ENCODE measurements at places on chromosomes 5 and 9.

- DNase-seq, result peak; percentile 44
Measured at GRCh38 chr5:96381526-96381925, 51.5 kb downstream of the PCSK1 start.

DNA sequence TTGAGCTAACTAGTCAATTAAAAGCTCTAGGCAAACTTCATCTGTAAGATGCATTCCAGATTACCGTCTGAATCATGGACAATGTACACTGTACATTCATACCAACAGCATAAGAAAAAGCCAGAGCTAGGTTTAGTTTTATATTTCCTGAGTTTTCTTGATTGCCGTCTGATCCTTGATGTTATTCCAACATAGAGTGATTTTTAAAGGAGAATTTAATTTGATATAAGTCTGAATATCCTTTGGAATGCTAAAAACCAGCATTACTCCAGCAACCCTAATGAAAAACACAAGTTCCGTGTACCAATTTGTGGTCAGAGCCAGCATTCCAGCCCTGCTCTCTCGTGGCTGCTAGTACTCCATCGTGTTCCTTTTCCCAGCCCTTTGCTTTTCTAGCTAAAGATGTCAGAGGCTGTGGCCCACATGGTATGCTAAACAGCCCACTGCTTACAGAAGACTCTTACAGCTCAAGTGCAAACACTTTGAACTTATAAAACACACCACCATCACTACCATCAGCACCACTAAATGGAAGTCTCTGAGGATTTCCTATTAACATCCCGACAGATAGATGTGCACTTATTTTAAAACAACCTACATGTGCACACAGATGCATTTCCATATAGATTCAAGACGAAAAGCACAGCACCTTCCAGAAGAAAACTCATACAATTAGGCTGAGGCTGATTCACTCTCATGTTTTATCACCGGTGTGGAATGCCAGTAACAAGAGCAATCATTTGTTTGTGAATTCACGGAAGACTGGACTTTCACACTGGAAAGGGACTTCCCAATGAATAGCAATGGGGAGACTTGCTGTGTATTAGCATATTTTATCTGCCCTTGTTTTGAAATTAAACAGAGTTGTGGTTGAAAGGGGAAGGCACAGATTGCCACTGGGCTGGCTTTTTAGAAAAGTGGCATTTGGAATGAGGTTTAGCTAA lies 246.9 kb upstream of the GAS1 start:
- no peak for DNase-seq

DNA sequence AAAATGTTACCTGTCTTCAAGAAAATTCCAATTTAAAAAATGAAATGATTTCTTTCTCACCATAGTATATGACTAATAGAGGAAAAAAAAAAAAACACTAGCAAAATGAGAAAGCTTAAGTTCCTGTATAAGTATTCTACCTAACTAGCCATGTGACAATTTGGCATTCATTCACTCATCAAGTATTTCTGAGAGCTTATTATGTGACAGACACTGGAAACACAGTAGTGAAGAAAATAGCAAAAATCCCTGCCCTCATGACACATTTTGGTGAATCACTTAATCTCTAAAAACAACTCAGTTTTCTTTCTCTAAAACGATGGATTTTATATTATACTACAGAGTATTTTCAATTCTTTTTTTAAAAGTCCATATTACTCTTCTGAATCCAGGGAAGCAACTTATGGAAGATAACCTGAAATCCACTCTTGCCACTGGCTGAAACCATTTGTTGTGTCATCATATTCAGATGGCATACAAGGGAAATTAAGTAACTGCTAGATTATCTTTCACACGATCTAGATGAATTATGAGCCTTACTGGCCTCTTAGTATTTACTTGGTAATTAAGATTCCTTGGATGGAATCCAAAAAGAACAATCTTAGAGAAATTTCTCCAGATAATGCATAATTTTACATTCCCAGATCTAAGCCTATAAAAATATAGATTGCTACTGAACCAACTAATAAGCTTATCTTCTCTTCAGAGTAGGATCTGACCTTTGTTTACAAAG lies 5.5 kb downstream of the PTBP3 start:
- no peak for DNase-seq

DNA sequence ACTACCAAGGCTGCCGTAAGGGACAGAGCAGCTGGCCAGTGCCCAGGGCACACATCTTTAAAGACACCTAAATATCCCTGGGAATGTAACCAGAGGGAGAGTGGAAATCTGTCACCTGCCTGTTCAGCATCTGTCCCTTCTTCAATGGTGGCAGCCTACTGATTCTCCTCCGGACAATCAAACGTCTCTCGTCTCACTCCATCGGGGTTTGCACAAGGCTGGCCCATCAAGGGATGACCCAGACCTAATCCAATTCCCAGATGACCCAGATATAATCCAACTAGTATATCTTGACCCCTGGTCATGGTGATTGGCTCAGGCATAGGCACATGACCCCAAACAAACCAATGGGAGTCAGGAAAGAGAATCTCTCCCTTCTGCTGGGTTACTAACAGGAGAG lies 93.5 kb downstream of the HRH2 start:
- DNase-seq, result no peak

GRCh38 chr5:24365406-24365805 lies 279.4 kb downstream of the CDH10 start:
- DNase-seq, result no peak

DNA sequence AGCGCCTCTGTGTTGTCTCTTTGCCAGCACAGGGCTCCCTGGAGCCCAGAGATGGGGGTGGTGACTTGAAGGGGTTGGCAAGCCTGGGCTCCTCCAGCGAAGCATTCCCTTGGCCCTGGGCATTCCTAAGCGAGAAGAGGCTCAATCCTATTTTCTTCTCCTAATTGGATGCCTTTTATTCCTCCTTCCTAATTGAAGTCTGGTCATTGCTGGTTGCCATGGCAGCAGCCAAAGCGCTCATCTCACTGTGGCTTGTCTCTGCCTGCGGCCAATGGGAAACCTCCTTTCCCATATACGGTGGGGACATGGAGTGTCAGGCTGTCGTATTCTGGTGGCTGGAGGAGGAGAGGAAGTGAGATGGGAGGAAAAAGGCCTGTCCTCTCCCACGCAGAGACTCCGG lies 52.3 kb upstream of the RARS1 start:
- no peak for DNase-seq

- DNase-seq, result no peak
Measured at GRCh38 chr9:98520221-98520960, 188.3 kb downstream of the GABBR2 start.

DNA sequence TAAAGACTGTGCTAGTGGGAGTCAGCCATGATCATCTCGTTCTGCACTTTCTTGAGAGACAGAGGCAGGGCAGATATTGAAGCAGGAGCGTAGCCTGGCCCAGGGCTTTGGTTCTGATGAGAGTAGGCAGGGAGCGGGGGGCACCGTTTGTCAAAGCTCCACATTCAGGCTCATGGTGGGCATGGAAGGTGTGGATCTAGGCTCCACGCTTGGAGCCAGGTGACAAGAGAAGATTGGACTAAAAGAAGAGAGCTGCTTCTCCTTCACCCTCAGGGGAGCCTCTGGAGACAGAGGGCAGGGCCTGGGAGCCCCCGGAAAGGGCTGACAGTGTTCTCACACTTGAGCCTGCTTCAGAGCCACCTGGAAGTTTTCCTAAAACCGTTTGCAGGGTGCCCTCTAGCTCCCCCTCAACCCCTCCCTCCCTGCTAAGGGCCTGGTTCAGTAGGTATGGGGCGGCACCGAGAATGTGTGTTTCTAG lies 24.7 kb upstream of the FCN2 start:
- no peak for DNase-seq

GRCh38 chr9:123940721-123941523 lies 11.0 kb upstream of the DENND1A start:
- no peak for DNase-seq

DNA sequence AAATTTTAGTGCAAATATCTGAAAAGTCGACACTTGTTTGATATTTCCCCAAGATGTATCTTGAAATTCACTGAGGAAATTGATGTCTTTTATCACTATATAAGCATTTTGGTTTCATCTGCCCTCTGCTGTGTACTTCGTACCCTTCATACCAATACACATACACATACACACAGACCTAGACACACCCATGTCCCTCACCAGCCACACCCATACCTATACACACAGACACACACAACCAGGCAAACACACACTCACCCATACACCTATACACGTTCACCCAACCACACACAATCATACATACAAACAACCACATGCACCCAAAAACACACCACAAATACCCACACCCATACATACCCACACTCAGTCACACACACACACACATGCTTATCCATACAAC lies 367.8 kb downstream of the HINT1 start:
- no peak for DNase-seq

GRCh38 chr9:133991964-133992779 lies at the start of gene VAV2:
Gene VAV2, minus strand, starts transcription at chr9:133992324. Its CDS starts 46 bp downstream, at chr9:133992278.
- peak; percentile 68 for DNase-seq

GRCh38 chr5:133367071-133367786 lies 245.1 kb downstream of the FSTL4 start:
- no peak for DNase-seq

DNA sequence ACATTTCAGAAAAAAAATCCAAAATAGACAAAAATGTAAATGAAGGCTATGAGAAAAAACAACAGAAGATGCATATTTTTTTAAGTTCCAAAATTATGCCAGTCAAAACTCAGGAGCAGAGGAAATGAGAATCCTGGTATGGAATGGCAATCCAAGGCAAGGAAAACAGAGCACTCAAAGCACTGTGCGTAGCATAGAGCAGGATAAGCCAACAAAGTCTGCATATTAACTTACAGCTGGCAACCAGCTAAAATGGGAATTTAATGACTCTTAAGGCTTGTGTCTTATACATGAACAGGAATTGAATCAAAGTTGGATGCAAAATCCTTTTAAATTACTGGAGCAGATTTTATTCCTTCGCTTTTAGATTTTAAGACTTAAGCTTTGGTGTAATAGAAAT lies 203.5 kb upstream of the DAPK1 start:
- DNase-seq, result no peak

GRCh38 chr5:154485096-154485491 lies 7.1 kb upstream of the HAND1 start:
- no peak for DNase-seq

DNA sequence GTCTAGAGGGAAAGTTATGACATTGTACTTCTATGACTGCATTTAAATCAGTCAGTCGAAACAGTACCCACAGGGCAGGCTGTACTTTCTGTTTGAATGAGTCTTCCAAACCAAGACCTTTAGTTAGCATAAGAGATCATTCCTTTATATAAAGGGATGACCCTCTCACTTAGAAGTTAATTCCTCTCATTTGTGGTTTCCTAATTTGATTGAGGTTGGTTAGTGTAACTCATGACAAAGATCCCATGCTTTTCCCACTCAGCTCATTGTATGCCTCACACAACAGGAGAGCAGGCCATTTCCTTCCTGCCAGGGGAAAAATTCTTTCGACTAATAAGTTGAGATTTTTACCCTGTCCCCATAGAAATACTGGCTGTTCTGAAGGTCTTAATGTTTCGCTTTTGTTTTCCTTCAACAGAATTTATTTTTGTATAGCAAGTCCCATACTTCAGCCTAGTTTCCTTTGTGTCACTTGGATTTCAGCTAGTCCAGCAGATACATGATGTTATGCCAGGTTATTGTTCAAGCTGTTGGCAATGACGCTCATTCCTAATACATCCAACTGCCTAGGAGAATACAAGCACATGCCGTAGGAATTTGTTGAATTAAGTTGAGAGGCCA lies 500.7 kb downstream of the SPATA31D1 start:
- no peak for DNase-seq

DNA sequence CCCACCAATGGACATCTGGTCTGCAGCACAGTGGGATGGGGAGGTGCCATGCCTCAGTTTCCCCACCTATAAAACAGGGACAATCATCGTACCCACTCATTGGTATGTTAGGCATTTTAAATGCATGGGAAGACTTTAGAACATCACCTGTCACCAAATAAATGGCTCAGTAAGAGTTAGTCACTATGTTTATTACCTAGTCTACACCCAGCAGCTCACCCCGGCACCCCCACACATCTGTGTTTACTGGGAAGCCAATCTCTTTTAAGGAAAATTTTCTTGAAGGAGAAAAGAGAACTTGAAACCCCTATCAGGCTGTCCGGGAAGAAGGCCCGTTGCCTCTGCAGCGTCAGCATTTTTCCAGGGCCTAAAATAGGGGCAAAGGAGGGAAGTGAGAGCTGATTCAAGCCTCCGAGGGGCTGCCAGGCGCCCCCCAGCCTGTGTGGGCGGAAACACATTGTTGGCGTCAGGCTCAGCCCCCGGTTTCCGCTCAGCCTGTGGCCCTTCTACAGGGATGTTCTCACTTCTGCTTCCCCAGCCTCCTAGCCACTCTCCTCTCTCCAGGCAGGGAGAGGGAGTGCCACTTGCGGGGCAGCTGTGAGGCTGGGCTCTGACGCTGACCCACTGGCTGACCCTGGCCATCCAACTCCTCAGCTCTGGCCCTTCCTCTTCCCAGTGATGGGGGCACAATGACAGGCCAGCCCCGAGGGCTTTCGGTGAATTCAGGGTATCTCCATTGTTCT lies 4.6 kb downstream of the CSF1R start:
- DNase-seq, result no peak

- no peak for DNase-seq
Measured at GRCh38 chr9:89922099-89922498, 317.3 kb downstream of the GADD45G start.

GRCh38 chr5:33789567-33789957 lies 102.2 kb downstream of the ADAMTS12 start:
- no peak for DNase-seq

GRCh38 chr5:6717687-6718086 lies 4.5 kb downstream of the TENT4A start:
- DNase-seq, result no peak

GRCh38 chr9:1049641-1050040 lies 516 bp upstream of the DMRT2 start:
- no peak for DNase-seq

DNA sequence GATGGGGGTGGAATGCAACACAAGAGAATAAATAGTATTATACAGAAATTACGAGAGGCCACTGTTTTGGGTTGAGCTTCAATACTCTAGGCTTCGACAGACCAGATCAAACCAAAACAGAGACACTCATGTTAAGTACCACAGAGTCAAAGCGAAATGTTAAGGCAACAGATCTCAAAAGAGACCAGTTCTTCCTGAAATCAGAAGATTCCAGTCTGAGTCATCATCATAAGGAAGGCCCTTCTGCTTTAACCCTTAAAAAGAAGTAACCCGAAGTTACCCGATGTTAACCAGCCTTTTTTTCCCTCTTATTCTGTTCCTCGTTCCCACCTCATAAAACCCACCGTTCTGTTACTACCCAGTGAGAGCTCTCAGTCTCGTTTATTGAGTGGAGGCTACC lies 75.9 kb downstream of the SFXN1 start:
- DNase-seq, result no peak

GRCh38 chr9:17521100-17521855 lies 57.6 kb upstream of the SH3GL2 start:
- DNase-seq, result peak; percentile 9

Measured in NCI-H774 (cell line).